ENCODE measurements at places on chromosomes 1 and 21.

- no peak for DNase-seq
Measured at GRCh38 chr1:225509770-225510169, 81.9 kb upstream of the LBR start.

GRCh38 chr1:33131191-33131590 lies 50.2 kb downstream of the AZIN2 start:
- no peak for DNase-seq

GRCh38 chr1:107532318-107532717 lies 391.5 kb downstream of the NTNG1 start:
- DNase-seq = peak; percentile 97

GRCh38 chr1:913491-914130 lies 10.1 kb upstream of the SAMD11 start:
- DNase-seq = no peak

GRCh38 chr1:1425753-1426495 lies 4.8 kb upstream of the ANKRD65 start:
- DNase-seq = no peak

GRCh38 chr1:22889213-22889827 lies 83.3 kb downstream of the LACTBL1 start:
- DNase-seq = peak; percentile 1

- no peak for DNase-seq
Measured at GRCh38 chr1:53590531-53591515, 131.6 kb downstream of the DMRTB1 start.

DNA sequence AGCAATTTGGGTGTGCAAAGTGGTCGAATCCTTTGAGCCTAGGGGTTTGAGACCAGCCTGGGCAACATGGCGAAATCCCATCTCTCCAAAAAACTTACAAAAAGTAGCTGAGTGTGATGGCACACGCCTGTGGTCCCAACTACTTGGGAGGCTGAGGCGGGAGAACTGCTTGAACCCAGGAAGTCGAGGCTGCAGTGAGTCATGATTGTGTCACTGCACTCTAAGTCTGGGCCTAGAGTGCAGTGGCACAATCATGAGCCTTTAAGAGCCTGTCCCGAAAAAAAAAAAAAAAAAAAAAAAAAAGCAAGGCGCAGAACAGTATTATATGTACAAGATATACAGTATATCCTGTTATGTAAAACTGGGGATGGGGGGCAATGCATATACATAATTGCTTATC lies 25.1 kb upstream of the HTR1D start:
- DNase-seq = no peak

GRCh38 chr1:44714532-44714931 lies 16.4 kb downstream of the RNU5D-1 start:
- no peak for DNase-seq

DNA sequence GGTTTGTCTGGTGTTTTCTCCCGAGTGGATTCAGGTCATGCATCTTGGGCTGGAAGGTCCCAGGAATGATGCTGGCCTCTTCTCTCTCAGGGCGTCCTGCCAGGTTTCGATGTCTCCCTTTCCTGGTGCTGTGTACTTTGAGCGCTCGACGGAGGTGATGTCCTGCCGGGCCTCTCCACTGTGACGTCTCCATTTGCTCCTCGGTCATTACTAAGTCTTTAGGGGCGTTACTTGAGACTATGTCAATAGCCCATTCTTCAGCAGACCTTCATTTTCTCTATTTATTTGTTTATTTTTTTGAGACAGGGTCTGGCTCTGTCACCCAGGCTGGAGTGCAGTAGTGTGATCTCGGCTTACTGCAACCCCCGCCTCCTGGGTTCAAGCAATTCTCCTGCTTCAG lies 37.2 kb upstream of the TNFRSF1B start:
- no peak for DNase-seq

GRCh38 chr1:56758794-56759193 lies 60.4 kb downstream of the FYB2 start:
- no peak for DNase-seq

DNA sequence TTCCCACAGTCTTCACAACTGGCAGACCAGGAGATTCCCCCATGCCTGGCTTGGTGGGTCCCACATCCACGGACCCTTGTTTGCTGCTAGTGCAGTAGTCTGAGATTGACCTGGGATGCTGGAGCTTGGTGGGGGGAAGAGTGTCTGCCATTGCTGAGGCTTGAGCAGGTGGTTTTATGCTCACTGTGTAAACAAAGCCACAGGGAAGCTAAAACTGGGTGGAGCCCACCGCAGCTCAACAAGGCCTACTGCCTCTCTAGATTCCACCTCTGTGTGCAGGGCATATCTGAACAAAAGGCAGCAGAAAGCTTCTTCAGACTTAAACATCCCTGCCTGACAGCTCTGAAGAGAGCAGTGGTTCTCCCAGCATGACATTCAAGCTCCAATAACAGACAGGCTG lies 177.3 kb upstream of the ETV3 start:
- DNase-seq = peak; percentile 86

- DNase-seq = no peak
Measured at GRCh38 chr1:208944981-208945451, 638.5 kb upstream of the CAMK1G start.

DNA sequence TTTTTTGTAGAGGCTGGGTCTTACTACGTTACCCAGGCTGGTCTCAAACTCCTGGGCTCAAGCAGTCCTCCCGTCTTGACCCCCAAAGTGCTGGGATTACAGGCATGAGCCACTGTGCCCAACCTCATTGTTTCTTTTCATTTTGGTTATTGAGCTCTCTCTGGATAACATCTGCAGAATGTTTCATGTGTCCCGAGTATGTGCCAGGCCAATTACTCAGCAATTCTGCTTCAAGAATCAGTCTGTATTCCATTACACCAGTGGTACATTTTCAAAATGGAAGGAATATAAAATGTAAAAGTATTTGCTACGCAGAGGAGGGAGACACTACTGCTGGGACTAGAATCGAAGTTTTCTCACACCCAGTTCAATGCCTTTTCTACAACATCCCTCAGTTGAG lies 1.7 kb upstream of the ELOA start:
- no peak for DNase-seq

DNA sequence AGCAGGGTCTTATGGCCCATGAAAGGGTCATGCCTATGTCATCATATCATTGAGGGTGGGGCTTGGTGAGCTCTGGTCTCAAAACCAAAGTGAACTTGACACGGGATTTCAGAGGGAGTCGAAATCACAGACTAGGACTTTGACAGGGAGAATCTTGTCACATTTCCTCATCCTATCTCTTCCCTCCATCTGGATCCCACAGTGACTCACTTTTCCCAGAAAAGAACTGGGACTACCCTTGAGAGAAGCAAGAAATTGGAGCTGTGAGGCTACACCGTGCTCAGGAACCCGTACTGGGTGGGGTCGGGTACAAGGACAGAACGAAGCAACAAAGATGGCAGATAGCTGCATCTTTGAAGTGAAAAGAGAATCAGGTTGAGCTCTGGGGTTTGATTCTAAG lies 69.5 kb downstream of the ZSCAN20 start:
- DNase-seq = no peak

GRCh38 chr1:206797534-206798383 lies 25.5 kb upstream of the IL10 start:
- DNase-seq = no peak

GRCh38 chr1:27192039-27192529 lies 37.2 kb upstream of the SLC9A1 start:
- DNase-seq = no peak

GRCh38 chr1:4797429-4797828 lies 143.0 kb downstream of the AJAP1 start:
- no peak for DNase-seq

DNA sequence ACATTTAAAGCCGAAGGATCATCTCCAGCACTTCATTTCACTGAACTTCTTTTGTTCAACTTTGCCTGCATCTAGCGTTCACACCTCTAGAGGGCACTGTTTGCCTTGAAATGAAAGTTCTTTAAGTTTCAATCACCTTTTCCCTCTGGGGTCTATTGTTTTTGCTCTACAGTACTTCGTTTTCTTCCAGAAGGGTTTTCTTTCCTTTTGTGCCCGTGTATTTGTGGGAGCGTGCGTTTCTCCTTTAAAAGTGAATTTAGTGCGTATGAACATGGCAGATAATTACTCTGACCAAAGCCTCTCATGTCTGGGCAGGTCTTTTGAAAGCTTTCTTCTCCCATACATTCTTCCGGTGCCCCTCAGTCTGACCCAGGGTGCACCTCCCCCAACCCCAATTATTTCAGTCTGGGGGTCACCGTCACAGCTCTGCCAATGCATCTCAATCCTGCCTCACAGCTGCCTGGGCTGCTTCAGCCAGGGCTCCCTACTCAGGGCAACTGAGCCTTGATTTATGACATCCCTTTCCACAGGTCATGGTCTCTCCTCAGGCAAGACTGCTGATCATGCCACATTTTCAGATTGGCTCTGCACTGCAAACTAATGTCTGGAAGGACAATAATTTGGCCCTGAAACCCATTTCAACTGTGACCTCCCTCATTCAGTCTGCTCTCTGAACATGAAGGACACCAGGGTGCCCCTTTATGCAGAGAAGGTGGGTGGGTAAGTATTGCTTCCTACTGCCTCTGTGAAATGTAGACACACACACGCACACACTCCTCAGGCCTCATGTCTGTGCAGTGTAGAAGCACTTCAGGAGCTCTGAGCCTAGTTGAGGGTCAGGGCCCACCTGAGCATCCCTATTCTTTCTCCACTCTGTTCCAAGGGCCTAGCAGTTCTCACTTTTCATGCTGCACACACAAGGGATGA lies 88.6 kb downstream of the NUF2 start:
- DNase-seq = peak; percentile 83

DNA sequence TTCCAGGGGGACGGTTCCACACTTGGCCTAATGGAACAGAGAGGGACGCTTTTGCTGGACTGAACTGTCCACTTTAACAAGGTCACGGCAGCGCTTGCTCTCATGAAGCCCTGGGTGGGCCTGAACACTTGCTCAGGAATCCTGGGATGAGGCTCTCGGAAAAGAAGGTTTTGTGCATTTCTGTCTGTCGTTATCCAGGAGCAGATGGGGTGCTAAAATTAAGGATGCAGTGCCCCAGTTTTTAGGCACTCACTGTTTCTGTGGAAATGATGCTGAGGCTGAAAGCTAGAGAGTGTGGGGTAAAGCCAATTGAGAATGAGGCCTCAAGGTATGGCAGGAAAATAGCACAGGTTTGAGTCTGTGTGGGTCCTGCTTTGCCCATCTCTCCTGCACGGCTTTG lies 111.0 kb downstream of the DAB1 start:
- no peak for DNase-seq

DNA sequence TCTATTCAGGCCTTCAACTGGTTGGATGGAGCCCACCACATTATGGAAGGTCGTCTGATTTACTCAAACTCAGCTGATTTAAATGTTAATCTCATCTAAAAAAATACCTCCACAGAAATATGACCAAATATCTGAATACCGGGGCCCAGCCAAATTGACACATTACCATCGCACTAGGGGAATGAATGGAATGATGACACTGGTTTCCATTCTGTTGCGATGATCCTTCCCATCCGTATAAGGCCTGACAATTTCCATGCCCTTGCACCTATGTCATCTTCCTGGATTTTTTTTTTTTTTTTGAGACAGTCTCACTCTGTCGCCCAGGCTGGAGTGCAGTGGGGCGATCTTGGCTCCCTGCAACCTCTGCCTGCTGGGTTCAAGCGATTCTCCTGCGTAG lies 397.5 kb downstream of the KIF26B start:
- DNase-seq = no peak

DNA sequence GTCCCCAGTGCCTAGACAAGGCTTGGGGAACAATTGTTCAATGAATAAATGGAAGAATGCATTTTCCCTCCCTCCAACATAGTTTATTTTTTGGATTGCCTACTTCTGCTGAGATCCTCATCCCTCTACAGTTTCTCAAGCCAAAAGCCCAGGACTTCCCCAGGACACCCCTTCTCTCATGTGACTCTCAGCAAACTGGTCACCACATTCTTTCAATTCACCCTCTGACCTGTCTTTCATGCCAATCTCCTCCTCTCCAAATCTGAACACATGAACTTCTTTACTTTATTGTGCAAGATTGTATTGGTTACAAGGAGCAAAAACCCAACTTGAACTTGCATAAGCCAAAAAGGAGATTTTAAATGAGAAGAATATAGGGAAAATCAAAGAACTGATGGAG lies 103.2 kb upstream of the JUN start:
- DNase-seq = no peak

GRCh38 chr1:32990887-32991286 lies 26.3 kb upstream of the RNF19B start:
- DNase-seq = no peak

DNA sequence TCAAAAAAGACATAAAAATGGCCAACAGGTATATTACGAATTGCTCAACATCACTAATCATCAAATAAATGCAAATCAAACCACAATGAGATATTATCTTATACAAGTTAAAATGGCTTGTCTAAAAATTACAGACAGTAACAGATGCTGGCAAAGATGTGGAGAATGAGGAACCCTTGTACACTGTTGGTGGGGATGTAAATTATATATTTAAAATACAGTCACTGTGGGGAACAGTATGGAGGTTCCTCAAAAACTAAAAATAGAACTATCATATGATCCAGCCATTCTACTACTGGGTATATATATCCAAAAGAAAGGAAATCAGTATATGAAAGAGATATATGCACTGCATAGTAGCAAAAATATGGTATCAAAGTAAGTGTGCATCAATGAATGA lies 1037.2 kb upstream of the B3GALT2 start:
- DNase-seq = no peak

- DNase-seq = peak; percentile 63
Measured at GRCh38 chr1:33455539-33456501, 16.6 kb upstream of the ZSCAN20 start.

DNA sequence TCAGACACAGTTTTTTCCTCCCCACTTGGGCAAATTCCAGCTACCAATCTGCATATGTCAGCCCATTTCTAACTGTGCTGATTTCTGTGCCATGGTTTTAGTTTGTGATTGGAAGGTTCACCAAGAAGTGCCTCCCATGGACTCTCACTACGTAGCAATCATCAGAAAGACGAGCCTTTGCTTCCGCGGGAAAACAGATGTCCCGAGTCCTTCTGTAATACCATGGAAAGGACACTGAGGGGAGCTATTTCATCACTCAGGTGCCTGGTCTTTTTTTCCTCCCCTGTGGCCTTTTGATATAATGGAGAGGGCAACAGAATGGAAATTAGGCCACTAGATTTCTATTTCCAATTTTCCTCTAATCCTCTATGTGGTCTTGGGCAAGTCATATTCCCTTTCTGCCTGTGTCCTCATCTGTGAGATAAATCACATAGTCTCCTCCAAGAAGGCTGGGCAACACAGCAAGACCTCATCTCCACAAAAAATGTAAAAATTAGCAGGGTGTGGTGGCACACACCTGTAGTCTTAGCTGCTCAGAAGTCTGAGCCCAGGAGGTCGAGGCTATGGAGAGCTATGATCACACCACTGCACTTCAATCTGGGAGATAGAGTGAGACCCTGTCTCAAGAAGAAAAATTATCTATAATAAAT lies 24.8 kb downstream of the LEMD1 start:
- peak; percentile 69 for DNase-seq

GRCh38 chr1:33898406-33898805 lies 34.5 kb downstream of the HMGB4 start:
- DNase-seq = no peak

DNA sequence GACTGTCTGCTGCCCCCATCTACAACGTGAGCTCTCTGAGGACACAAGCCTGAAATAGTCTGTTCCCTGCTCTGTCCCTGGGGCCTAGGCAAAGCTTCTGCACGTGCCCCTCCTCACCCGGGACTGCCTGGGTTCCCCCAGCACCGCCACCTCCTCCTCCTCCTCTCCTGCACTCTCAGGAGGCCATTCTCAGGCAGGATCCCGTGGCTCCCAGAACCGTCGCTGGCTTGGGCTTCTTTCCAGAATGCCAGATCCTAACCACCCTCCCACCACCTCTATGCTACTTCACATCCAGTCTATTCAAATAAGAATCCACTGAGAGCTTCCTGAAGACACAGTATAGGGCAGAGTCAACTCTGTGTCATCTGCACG lies 11.2 kb downstream of the NPHP4 start:
- DNase-seq = no peak

All from NCI-H345 (cell line).